ENCODE measurements at places on chromosomes 5 and 9. TPM values are rescaled to one million over a fixed set of nuclear protein-coding genes. Genes with fewer than 3 reads are reported as not detected.

SPATA9 gene
- total RNA-seq: not detected

WNT8A gene
- not detected for total RNA-seq

TEX48 gene
- total RNA-seq: not detected

UAP1L1 gene
- 10.6 TPM for total RNA-seq

AGXT2 gene
- total RNA-seq: not detected

UNC13B gene
- total RNA-seq: 8.6 TPM

GABRA1 gene
- total RNA-seq: not detected

RANBP3L gene
- not detected for total RNA-seq

CTXN3 gene
- not detected for total RNA-seq

DDX4 gene
- not detected for total RNA-seq

C7 gene
- total RNA-seq: not detected

ARL10 gene
- total RNA-seq: 1.4 TPM

IFNA13 gene
- not detected for total RNA-seq

CSF2 gene
- total RNA-seq: 0.47 TPM

STKLD1 gene
- total RNA-seq: 0.68 TPM

PSD2 gene
- not detected for total RNA-seq

SGCD gene
- 6.2 TPM for total RNA-seq

SAPCD2 gene
- total RNA-seq: 22.7 TPM

IL9 gene
- not detected for total RNA-seq

UBE2D2 gene
- 162 TPM for total RNA-seq

CFAP157 gene
- total RNA-seq: not detected

GDA gene
- total RNA-seq: 1.2 TPM

PCDHB4 gene
- 0.11 TPM for total RNA-seq

OR1L8 gene
- not detected for total RNA-seq

EMB gene
- total RNA-seq: 5.5 TPM

NFIB gene
- 10.1 TPM for total RNA-seq

HDHD3 gene
- 25.9 TPM for total RNA-seq

PROB1 gene
- 0.22 TPM for total RNA-seq

PCDHGA6 gene
- 0.13 TPM for total RNA-seq

C5orf58 gene
- not detected for total RNA-seq

C9orf153 gene
- 0.65 TPM for total RNA-seq

HAVCR2 gene
- total RNA-seq: 0.39 TPM

ENHO gene
- 2.0 TPM for total RNA-seq

GAS1 gene
- 0.09 TPM for total RNA-seq

HAVCR1 gene
- 42.6 TPM for total RNA-seq

MBLAC2 gene
- total RNA-seq: 2.2 TPM

FAM169A gene
- total RNA-seq: 7.7 TPM

DPYSL3 gene
- total RNA-seq: 22.2 TPM

TMOD1 gene
- 2.4 TPM for total RNA-seq

F12 gene
- 22.9 TPM for total RNA-seq

PKD2L2 gene
- total RNA-seq: not detected

CBY3 gene
- total RNA-seq: not detected

CDC25C gene
- total RNA-seq: 10.5 TPM

DOCK8 gene
- total RNA-seq: 0.29 TPM

C5orf63 gene
- total RNA-seq: 3.8 TPM

ALDH1B1 gene
- total RNA-seq: 52.1 TPM

PCDHB5 gene
- 1.4 TPM for total RNA-seq

FAM153A gene
- not detected for total RNA-seq

AK8 gene
- total RNA-seq: 0.83 TPM

PRRX2 gene
- 11.3 TPM for total RNA-seq

DIPK1B gene
- 9.4 TPM for total RNA-seq

PDZD2 gene
- total RNA-seq: 0.23 TPM

FAXDC2 gene
- 0.31 TPM for total RNA-seq

SYK gene
- 0.54 TPM for total RNA-seq

All from A549 treated with GW870086 at 1 μM for 4 hours (cell line).